ENCODE measurements at places on chromosomes 11 and 22.

DNA sequence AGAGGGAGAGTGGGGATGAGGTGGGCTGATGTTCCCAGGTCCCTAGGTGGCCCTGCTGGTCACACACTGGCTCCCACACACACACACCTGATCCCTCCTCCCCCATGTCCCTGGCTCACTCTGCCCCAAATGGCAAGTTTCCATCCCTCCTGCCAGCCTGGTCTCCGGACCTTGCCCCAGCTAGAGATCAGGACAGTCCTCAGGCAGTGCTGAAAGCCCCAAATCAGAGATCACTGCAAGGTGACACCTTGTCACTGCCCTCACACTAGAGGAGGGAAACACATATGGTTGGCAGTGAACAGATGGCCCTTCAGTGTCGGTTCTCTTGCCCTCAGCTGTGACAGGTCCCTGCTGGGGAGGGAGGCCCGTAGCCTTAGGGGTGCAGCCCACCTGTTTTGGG, 7.6 kb downstream of the TMPRSS5 start:
- DNase-seq, result no peak

DNA sequence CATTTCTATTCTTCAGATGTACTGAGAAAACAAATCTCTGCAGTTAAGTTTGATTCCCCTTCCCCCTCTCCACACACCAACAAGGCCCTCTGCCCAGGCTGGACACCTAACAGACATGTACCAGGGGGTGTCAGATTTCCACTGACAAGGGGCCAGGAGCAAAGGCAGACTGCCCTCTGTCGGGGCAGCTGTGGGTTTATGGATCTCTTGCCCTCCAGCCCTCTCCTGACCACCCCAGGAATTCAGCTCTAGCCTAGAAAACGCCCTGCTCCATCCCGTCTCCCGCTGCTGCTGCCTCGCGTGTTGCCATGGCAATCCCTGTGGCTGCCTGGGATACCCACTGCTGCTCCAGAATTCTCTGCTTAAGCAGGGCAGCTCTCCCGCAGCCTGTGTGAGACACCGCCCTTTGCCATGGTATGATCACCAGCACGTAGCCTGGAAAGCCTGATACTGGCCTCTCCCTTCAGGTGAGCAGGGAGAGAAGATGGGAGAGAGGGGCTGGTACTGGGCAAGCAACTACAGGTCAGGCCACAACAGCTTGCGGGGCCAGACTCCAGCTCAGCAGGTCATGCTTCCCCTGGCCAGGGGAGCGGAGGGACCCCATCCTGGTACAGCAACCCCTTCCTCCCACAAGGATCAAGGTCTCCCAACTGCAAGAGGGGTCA, 41.6 kb downstream of the BUD13 start:
- DNase-seq, result peak; percentile 61

- no peak for DNase-seq
These were observed 16.8 kb upstream of the CUL5 start for GRCh38 chr11:107991868-107992414.

- peak; percentile 86 for DNase-seq
These were observed 73.1 kb downstream of the CDKN1C start for GRCh38 chr11:2812371-2812991.

GRCh38 chr11:76391811-76392475, 10.8 kb downstream of the GVQW3 start:
- no peak for DNase-seq

DNA sequence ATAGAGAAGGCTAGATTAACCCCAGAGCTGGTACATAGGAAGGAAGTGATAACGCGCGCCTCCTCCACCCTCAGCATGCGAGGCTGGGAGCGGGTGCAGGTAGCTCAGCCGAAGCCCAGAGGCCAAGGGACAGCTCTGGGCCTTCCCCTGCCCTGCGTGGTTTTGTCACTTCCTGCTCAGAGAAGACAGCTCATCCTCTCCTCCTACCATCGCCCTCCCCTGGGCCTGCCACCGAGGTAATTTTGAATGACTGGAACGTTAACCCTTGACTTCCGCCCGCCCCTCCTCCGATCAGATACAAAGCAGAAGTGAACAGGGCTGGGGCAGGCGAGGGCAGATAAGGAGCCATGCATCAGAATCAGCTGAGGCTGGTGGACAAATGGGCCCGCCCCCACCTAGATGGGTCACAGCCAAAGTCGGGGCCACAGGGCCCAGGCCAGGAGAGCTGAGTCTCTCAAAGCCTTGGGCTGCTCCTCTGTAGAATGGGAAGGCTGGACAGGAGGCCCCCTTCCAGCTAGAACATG, 1.6 kb downstream of the RAC2 start:
- no peak for DNase-seq

Data from right hindlimb (tissue), 1 donor.